Stimulated activated CD4-positive, alpha-beta T cell treated with anti-CD3 and anti-CD28 coated beads, Interleukin-15, amount 100 ng/mL, for 24 hours (primary cell): ENCODE measurements at places on chromosomes 6 and 20.
A peak's percentile ranks its signal among the peaks of the same experiment; 100 is the strongest.

DNA sequence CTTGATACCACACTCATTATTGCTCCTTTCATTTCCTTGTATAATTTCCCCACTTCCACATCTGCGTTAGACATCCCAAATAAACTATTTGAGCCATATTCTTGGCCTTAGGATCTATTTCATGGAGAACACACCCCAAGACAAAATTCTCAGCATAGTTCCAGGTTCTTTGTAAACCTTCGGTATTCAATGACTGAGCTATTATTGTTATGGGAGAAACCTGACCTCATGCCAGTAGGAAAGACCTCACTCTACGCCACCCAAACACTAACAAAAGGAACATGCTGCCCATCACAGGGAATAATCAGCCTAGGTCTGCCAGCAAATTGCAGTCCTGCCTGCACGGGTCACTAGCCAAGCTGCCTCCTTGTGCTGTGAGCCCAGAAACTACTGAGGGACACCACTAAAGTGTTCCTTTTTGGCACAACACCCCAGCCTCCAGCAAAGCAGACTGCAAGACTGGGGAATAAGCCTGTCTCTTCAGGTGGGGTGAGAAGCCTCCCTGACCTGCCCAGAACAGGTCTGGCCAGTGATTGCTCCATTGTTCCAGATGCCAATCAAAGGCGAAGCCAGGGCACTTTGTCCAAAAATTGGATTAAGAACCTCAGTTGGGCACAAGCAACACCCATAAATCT lies 371.8 kb downstream of the MAFB start:
- no peak for DNase-seq

DNA sequence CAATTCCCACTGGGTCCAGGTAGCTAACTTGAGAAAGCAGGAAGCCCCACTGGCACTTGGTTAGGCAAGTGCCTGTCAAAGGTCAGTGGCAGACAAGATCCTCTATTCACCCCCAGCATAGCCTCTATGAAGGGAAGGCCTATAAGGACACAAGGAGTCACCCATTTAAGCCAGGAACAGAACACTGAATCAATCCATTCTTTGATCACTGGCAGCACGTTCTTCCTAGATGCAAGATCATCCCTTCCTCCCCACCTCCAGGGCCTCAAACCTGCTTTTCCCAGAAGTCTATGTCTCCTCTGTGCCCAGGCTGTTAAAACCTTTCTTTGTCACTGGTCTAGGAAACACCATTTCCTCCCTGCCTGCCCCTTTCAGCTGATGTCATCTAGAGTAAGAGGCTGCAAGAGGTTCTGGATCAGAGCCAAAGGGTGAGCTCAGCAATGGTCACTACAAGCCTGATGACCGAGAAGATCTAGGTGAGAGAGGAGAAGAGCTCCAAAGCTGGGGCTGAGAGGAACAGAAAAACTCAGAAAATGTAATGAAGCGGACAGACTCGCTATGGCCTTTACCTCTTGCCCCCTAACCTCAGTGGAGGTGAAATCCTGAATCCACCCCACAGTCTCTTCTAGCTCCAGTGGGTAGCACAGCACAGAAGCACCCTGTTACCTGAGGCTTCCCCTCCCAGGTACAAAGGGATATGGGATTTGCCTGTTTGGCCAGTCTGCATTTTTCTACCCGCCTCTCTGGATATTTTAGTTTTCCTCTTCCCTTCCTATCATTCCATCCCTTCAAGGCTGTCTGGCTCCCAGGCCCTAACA lies 1.8 kb downstream of the GTPBP2 start:
- no peak for DNase-seq

GRCh38 chr6:151286214-151286613 lies 46.4 kb downstream of the AKAP12 start:
- DNase-seq, result no peak

- peak; percentile 31 for DNase-seq
These were observed 164.0 kb downstream of the GMDS start for GRCh38 chr6:2081155-2082138.

DNA sequence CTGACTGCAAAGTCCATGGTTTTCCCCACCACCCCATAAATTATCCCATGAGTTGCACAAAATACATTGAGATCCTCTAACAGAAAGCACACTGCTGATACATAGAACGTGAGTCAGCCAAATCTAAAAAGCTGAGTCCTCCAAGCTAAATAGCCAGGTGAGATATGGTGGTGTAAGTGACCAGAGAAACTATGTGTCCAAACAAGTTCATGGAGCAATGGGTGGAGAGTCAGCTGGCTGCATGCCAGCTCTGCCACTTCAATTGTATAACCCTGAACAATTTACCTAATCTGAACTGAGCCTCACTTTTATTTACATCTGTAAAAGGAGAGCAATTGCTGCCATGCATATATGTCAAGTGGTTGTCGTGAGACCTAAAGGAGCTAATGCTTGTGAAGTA lies 9.7 kb downstream of the SNAP25 start:
- DNase-seq, result no peak

DNA sequence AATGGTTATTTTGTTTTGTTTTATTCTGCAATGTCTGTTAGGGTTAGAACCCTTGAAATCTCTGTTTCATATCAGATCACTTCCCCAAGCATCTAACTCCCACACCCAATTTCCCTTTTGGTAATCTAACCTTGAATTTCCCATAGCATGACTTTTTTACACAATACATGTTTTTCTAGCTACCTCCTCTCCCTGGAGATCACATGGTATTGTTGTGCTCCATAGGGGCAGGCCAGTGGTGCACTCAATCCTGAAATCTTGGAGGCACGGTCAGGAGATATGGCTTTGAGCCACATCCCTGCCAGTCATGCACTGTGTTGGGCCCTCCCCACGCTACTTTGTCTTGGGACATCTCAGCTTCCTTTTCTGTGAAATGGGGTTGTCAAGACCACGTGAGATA lies 36.7 kb upstream of the NNAT start:
- DNase-seq, result no peak

GRCh38 chr6:167797476-167798265 lies 29.0 kb upstream of the AFDN start:
- no peak for DNase-seq

DNA sequence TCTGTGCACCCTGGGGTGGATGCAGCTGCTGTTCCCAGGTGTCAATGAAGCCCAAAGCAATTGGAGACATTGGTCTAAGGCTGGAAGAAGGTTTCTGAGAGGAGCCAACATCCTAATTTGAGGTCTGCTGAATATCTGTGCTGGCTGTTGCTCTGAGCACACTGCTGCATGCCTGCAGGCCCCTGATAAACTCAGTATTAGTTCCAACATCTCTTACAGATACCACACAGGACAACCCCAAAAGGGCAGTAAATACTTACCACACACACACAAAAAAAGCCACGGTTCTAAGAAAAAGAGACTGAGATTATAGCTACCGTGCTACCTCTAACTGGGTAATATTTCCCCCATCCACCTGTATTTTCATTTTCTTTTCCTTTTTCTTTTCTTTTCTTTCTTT lies 164.3 kb upstream of the SOX4 start:
- DNase-seq, result no peak

- DNase-seq, result no peak
These were observed 14.2 kb downstream of the SMPDL3A start for GRCh38 chr6:122803171-122803661.

DNA sequence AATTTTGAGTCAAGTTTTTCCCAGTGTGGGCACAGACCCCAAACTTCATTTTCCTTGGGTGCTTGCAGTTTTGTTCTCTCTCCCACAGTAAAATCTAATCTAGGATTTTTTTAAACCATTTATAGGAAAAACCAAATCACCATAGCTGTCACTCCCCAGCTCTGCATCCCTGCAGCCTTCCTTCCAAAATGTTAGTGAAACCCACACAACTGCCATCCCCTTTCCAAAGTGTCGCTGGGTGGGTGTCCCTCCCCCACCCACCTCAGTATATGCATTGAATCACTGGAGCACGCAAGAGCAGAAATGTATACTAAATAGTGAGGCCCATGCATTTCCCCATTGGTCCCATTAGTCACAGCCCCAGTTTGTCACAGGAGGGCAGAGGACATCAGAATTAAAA lies 138.3 kb downstream of the MTFR2 start:
- DNase-seq, result no peak

- no peak for DNase-seq
These were observed 202.3 kb downstream of the ERMARD start for GRCh38 chr6:169953686-169954085.

DNA sequence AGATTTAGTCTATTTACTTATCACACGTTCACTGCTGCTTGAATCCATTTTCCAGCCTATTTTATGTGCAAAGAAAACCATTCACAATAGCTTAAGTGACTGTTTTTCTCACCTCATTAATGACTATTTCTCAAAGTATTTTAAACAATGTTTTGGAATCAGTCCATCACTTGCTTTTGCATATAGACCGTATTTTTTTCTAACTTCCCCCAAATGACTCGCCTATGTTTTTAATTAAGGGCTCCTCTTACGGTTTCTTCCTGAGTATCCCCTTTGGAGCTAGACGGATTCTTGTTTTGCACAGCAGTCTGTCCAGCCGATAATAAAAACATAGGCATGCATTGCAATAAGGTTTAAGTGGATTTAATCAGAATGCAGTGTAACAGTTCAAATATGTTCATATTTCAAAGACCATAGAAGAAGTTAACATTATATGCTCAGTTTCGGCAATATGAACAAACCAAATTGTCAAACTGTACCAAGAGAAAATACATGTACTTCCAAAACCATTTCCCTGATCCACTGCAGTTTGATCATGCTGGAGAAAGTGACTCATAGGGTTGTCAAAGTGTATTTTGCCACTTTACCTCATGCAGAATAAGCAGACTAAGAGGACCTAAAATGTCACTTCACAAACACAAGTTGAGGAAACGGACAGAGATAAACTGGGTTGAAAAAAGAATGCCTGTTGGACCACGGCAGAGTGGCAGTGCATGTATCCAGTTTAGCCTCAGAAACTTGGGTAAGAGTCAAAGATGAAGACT lies 66.4 kb downstream of the HMGN3 start:
- no peak for DNase-seq

GRCh38 chr6:134733801-134734200 lies 216.1 kb downstream of the ALDH8A1 start:
- DNase-seq, result no peak

GRCh38 chr6:126664271-126664670 lies 324.4 kb downstream of the CENPW start:
- no peak for DNase-seq

- no peak for DNase-seq
These were observed 105.8 kb downstream of the BACH2 start for GRCh38 chr6:90190752-90191395.
